Activated T-helper 1 cell treated with anti-CD3 and anti-CD28 coated beads, Interleukin-12 subunit alpha, Interleukin-12 subunit beta, Interleukin-2, Interleukin-4 antibody, amounts not matched to agents 30 ng/mL and 10 ng/mL and 1 ng/mL, durations not matched to agents 14 hours and 24 hours and 36 hours (primary cell): ENCODE measurements at places on chromosomes 12 and 14.

DNA sequence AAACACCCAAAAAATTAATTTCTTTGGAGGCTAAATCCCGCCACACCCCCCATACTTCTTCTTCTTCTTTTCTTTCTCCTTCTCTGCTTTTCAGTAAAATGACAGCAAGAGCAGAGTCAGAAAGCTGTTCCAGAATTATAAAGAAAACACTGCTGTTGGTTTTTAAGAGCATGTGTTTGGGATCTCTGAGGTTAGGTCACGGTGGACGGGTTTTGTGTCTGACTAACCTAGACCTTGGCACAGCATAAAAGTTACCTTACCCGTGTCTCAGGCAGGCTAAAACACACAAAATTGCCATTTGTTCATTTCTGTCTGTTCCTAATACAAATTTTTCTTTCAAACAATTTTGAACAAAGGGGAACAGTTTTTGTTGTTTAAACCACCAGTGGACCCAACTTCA lies 540.8 kb downstream of the NRXN3 start:
- peaks cover 2% of the 10 kb centered on the region for H3K27me3 ChIP-seq
- H3K4me3 ChIP-seq = no peak overlapping the region
- no peaks in the 10 kb centered on the region for H3K4me1 ChIP-seq
- H3K36me3 ChIP-seq = no peaks in the 10 kb centered on the region
- no peak for DNase-seq

- no peaks in the 10 kb centered on the region for H3K27me3 ChIP-seq
- no peak overlapping the region for H3K27ac ChIP-seq
- no peak for DNase-seq
- H3K4me3 ChIP-seq = no peak overlapping the region
Observed at GRCh38 chr12:45286621-45287020, 70.7 kb downstream of the ANO6 start.

- H3K27me3 ChIP-seq = no peaks in the 10 kb centered on the region
- H3K4me3 ChIP-seq = no peak overlapping the region
- peak overlapping the region; percentile 80 for H3K27ac ChIP-seq
- H3K4me1 ChIP-seq = peaks cover 56% of the 10 kb centered on the region
- peaks cover 41% of the 10 kb centered on the region for H3K36me3 ChIP-seq
Observed at GRCh38 chr12:68081561-68081960, 78.0 kb downstream of the IFNG start.

- no peaks in the 10 kb centered on the region for H3K27me3 ChIP-seq
- H3K27ac ChIP-seq = no peak overlapping the region
- peaks cover 25% of the 10 kb centered on the region for H3K36me3 ChIP-seq
- no peak overlapping the region for H3K4me3 ChIP-seq
Observed at GRCh38 chr14:31194095-31194494, 13.5 kb downstream of the HECTD1 start.

DNA sequence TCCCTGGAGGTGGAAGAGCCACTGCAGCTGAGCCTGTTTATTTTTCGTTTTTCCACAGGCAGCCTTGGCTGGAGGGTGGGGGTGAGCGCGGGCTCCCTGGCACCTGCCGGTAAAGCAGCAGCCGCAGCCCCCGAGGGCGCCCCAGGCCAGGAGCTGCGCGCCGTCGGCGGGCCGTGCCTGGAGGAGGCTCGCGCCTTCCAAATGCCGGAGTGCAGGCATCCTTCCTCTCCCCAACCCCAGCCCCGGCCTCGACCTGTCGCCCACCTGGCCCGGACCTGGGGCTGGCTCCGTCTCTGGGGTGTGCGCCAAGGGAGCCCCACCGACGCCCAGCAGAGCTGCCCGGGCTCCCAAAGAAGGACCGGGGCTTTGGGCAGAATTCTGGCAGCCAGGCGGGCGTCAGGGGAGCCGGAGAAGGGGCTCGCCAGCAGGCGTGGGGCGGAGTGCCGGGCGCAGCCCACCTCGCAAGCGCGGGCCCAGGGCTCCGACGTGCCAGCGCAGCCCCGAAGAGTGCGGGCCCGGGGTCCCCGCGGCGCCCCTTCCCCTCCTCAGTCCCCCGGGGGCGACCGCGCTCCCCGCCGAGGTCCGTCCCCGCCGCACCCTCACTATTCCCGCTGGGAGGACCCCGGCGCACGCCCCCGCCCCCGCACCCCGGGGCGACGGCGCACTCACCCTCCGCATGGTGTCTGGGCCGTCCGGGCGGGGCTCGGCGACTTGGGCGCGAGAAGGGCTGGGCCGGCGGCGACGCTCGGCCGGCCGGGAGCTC lies 130.3 kb downstream of the NDUFA12 start:
- H3K4me1 ChIP-seq = peaks cover 6% of the 10 kb centered on the region
- H3K4me3 ChIP-seq = no peak overlapping the region
- no peak overlapping the region for H3K27ac ChIP-seq

GRCh38 chr12:58819345-58819744 lies 101.0 kb downstream of the LRIG3 start:
- no peak overlapping the region for H3K27ac ChIP-seq
- no peaks in the 10 kb centered on the region for H3K36me3 ChIP-seq
- no peaks in the 10 kb centered on the region for H3K27me3 ChIP-seq
- no peak overlapping the region for H3K4me3 ChIP-seq
- H3K4me1 ChIP-seq = no peaks in the 10 kb centered on the region

- H3K4me1 ChIP-seq = no peaks in the 10 kb centered on the region
- H3K27ac ChIP-seq = no peak overlapping the region
- DNase-seq = no peak
- no peak overlapping the region for H3K4me3 ChIP-seq
- no peaks in the 10 kb centered on the region for H3K27me3 ChIP-seq
Observed at GRCh38 chr12:79055926-79056674, 191.5 kb downstream of the SYT1 start.

DNA sequence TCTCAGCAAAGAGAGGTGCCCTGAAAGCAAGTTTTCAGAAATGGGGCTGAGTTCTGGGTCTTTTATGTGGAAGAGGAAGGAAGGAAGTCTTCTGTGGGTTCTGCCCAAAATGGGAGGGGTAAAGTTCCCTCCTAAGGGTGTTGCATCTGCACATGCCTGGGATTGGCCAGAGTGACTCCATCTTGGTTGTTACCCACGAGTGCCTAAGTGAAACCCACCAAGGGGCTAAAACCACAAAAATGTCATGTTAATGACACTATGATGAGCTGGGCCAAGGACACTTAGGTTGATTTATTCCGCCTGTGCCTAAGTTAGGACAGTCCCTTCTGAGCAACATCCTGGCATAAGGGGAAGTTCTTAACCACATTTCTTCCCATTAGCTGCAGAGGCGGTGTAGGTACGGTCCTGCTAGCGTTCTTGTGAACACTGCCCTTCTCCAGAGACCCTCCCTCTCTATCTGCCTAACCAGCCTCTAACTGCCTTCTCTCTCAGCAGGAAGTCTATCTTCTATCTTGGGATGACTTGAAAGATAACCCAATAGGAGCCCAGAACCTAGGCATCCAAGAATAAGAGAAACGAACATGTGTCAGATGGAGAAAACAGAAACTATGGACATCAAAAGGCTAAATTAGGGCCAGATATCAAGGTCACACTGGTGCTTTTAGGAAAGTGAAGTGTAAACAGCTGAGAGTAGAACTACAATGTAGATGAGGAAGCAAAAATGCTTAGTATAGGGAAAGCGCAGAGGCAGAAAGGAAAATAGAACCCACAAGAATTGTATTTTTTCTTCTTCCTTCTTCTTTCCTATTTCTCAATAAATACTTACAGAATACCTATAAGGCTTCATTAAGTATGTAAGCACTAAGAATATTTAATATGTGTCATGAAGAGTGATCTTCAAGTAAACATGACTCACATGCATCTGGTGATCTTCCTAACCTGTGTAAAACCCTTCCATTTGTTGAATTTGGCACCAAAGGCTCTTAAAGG lies 104.2 kb upstream of the AMN1 start:
- H3K36me3 ChIP-seq = peaks cover 19% of the 10 kb centered on the region
- peak overlapping the region; percentile 81 for H3K27ac ChIP-seq
- peak; percentile 14 for DNase-seq
- peaks cover 22% of the 10 kb centered on the region for H3K4me1 ChIP-seq
- H3K4me3 ChIP-seq = no peak overlapping the region

DNA sequence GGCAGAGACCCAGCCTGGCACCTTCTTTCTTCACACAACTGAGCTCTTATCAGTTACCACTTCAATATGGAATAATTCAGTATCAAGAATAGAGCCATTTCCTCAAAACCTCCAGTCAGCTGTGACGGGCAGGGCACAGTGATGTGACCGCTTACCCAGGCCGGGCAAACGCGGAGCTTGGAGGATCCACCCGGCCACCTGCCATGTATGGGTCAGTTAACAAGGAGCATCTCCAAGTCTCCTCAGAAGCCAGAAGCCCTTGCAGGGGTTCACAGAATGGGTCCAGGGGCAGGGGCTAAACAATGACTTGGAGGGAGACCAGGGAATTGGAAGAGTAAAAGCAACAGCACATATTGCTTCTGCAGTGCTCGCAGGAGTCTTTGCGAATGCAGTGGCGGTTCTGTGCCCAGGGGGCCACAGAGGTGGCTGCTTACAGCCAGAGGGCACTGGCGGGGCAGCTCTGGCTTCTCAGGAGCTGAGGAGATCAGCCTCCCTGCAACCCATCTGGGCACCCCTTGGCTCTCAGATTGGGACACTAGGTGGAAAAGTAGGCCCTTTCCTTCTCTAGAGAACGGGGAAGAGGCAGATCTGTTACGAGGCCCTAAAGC lies 162.3 kb downstream of the CALM1 start:
- peaks cover 3% of the 10 kb centered on the region for H3K27me3 ChIP-seq
- H3K36me3 ChIP-seq = no peaks in the 10 kb centered on the region
- no peak for DNase-seq
- H3K27ac ChIP-seq = no peak overlapping the region
- no peaks in the 10 kb centered on the region for H3K4me1 ChIP-seq
- H3K4me3 ChIP-seq = no peak overlapping the region

GRCh38 chr12:49126852-49127763 lies 4.1 kb downstream of the TUBA1B start:
- no peak for DNase-seq
- peak overlapping the region; percentile 34 for H3K4me3 ChIP-seq
- peaks cover 39% of the 10 kb centered on the region for H3K4me1 ChIP-seq

GRCh38 chr12:20305470-20305869 lies 62.9 kb upstream of the PDE3A start:
- no peaks in the 10 kb centered on the region for H3K36me3 ChIP-seq
- H3K27me3 ChIP-seq = no peaks in the 10 kb centered on the region
- H3K4me1 ChIP-seq = no peaks in the 10 kb centered on the region
- no peak overlapping the region for H3K4me3 ChIP-seq

- H3K27me3 ChIP-seq = peaks cover 65% of the 10 kb centered on the region
- H3K36me3 ChIP-seq = no peaks in the 10 kb centered on the region
- no peak for DNase-seq
- no peak overlapping the region for H3K27ac ChIP-seq
- H3K4me3 ChIP-seq = no peak overlapping the region
Observed at GRCh38 chr14:64877846-64878245, 1.9 kb downstream of the SPTB start.

DNA sequence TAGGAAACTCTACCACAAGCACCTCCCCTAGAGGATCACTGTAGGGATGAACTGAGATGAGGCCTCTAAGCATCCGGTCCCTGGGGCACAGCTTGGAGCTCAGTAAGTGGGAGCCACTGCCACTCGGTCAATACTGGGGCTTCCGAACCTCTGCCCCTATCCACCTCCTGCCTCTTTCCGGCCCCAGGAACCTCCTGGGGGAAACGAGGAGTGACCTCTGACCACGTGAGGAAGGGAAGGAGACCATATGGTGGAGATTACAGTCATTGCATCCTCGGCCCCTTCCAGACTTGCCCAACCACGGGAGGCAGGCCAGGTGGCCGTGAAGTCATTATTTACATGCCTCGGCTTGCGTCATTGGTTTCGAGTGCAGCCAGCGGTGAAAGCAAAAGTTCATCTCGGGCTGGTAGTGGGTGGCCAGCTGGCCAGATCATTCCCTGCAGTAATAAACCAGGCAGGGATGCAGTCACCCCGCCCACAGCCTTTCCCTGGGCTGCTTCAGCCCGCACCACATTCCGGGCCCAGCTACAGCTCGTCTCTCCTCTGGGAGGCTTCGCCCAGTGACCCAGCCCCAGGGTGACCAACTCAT lies 65.4 kb downstream of the C14orf132 start:
- H3K4me1 ChIP-seq = no peaks in the 10 kb centered on the region
- H3K4me3 ChIP-seq = no peak overlapping the region
- no peaks in the 10 kb centered on the region for H3K27me3 ChIP-seq

DNA sequence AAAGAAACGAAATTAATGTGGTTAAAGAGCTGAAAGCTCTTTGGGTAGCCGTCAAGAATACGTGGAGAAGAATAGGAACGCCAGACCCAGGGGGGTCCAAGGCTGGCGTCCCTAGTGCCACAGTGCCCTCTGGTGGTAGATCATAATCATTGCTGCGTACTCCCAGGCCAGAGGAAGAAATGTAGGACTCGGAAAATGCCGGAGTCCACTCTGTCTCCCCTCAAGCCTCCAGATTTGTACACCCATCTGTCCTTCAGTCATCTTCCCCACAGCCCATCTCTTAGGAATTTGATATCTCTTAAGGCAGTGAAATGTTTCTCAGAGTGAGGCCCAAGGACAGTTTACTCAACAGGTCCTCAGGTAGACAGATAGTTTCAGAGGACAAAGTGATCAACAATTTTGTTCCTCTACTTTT lies 25.4 kb upstream of the PLEKHG6 start:
- peak; percentile 42 for DNase-seq
- H3K27ac ChIP-seq = no peak overlapping the region
- peaks cover 11% of the 10 kb centered on the region for H3K27me3 ChIP-seq

DNA sequence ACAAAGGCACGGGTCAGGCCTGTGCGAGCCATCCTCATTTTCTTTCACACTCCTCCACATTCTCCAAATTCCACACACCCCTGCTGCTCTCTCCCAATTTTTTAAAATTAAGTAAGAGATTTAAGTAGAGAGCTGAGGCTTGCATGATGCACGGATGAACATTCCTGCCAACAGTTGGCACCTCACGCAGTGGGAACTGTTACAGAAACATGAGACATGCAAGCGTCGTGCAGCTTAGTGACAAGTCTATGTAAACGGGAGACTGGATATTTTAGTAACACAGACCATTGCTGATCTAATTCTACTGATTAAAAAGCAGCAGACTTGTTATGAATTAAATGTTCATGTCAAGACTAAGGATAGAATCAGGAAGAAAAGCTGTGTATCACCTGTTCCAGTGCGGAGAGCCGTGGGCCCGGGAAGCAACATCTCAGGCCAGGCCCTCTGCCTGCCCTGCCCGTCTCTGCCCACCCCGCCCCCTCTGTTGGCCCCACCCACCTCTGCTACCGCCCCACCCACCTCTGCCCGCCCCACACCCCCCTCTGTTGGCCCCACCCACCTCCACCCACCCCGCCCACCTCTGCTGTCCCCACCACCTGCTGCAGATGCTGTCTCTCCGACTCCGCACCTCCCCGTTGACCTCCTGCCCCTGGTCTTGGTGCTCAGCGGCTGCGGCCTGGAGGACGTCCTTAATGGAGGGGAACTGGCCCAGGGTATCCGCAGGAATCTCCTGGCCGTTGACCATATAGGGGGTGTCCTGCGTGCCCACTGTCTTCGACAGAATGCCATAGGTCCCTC lies 21.2 kb downstream of the GOLGA3 start:
- no peak for DNase-seq
- peaks cover 54% of the 10 kb centered on the region for H3K36me3 ChIP-seq
- H3K4me1 ChIP-seq = peaks cover 22% of the 10 kb centered on the region

GRCh38 chr14:97120204-97120603 lies 323.0 kb downstream of the VRK1 start:
- no peak for DNase-seq
- H3K4me3 ChIP-seq = peak overlapping the region; percentile 63
- no peaks in the 10 kb centered on the region for H3K36me3 ChIP-seq
- H3K27ac ChIP-seq = peak overlapping the region; percentile 89
